ENCODE measurements at places on chromosomes 3 and 15. TPM values are rescaled to one million over a fixed set of nuclear protein-coding genes. Genes with fewer than 3 reads are reported as not detected.

DNA sequence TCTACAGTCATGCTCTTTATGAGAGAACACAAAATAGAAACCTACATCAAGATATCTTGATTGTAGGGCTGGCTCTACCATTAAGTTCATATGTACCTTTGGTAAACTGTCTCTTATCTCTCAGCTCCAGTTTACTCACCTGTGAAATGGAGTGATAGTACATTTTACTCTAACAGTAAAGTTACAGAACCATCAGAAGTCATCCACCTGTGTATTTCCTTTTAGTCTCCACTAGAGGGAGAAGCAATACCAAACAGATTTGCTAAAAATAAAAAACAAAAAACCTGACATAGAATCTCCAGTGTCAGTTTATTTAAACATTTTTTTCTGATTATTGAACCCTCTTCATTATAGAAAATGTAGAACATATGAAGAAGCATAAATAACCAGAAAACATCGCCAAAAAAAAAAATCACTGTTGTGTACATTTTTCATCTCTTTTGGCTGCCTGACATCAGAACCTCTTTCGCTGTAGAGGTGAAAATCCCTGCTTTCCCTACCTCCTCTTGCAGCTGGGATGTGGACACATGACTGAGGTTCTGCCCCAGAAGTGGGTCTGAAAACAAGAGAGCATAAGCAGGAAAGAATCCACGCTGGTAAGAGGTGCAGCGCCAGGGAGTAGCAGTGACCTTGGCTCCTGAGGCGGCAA, 48.7 kb upstream of the WDR72 start:
- DNase-seq, result peak; percentile 27

- no peak for DNase-seq
These were observed 186.9 kb downstream of the PCCB start for GRCh38 chr3:136437043-136437442.

DNA sequence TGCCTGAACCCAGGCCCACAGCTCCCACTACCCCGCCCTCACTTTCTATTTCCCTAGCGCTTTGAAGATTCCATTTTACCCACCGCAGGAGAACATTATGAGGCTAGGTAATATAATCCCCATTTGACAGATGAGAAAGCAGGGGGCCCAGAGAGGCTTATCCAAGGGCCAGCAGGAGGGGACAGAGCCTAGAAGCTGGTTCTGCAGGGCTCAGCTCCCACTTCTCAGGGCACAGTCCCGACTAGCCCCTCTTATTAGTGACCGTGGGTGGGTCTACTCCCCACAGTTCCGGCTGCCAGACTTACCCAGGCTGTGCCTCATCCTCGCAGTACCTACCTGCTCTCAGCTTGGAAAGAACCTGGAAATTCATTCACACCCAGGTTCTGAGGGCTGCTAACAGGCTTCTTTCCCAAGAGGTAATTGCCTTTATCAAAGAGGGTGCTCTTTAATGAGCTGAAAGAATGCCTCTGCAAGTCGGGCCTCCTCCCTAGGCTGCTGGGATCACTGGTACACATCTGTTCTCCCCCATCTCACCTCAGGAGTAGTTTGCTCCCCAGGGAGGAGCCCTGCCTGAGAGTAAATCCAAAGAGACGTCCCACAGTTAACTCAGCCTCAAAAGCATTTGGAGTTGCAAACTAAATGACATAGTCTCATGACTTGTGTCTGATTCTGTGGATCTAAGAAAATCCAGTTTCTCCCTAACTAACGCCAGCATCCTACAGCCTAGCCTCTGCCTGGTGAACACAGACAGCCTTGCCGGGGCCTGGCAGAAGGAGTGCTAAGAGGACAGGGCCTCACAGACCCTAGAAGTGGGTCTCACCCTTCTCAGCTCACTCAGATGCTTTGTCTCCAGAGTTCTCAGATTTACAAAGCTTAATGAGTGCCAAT, 125.0 kb downstream of the CHSY1 start:
- DNase-seq, result no peak

The FSTL1 gene
- total RNA-seq, result 799 TPM

DNA sequence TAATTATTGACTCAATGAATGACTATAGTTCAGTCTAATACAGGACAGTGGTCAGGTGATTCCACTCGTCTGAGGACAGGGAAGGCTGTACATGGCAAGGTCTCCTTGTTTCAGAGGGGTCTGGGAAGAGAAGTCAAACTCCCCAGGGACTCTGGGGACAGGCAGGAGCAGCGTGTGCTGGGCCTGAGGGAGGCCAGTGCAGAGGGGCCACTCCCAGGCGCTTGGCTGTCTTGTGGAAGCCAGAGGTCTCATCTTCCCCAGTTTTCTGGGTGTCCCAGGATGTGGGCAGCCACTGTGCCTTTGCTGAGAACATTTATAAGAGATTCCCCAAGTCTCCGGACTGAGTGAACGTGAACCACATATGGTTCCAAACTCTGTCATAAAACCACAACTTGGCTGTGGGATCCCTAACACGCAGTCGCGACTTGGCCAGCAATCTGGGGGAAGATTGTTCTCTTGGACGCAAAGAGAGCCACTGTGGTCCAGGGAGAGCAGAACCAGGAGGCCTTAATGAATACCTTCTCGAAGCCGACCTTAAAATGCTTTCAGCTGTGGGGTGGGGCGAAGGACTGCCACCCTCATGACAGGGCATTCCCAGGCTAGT, 30.4 kb downstream of the BHLHE40 start:
- DNase-seq, result peak; percentile 35

- no peak for DNase-seq
These were observed 188.1 kb upstream of the SEMA6D start for GRCh38 chr15:47529241-47529640.

DNA sequence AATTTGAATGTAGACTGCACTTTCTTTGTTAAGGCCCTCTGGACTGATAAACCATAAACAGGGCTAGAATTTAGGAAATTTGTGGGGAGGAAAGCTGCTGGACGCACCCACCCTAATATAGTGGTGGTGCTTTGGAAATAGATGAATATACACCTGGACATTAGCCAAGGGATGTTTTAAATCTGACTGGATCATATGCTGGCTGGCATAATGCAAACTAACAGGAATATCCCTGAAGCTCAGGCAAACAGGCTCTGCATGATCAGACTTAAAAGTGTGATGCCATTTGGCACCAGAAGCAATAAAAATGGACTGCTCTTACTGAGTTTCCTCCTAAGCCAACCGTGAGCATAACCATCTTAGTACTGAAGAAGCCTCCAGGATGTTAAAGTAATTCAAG, 465.8 kb upstream of the ROBO1 start:
- DNase-seq, result no peak

GRCh38 chr15:74188216-74188615, 14.4 kb downstream of the STRA6 start:
- DNase-seq, result no peak

- no peak for DNase-seq
These were observed 71.3 kb upstream of the SLCO3A1 start for GRCh38 chr15:91782221-91782620.

DNA sequence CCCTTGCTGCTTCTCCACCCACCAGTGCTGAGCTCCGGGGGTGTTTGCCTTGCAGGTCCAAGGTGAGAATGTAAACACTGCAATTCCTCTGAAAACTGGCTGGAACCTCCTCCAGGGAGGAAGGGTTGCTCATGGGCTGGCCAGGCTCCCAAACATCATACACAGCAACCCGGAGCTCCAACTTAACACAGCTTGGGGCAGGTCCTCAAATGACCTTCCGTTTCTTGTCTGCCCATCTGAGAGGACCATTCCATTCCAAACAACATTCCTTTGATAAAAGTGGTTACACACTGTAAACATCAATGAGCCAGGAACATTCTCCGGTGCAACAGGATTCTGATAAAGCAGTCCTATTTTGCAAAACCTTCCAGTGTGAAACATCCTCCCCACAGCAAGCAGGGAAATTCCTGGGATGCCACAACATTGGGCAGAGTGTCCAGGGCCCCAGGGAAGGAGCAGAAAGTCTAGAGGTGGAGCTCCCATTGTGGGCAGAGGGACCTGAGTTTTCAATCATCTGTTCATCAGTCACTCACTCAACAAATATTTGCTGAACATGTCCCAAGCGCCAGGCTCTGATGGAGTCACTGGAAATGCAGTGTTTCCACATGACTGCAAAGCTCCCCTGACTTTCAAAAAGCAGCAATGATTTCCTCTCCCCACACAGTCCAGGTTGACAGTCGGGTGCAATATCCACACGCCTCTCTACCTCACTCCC, 7.3 kb upstream of the HEG1 start:
- no peak for DNase-seq

GRCh38 chr3:31132132-31132769, 237.8 kb upstream of the GADL1 start:
- DNase-seq, result peak; percentile 28

GRCh38 chr3:14343338-14344112, 58.9 kb upstream of the SLC6A6 start:
- no peak for DNase-seq

DNA sequence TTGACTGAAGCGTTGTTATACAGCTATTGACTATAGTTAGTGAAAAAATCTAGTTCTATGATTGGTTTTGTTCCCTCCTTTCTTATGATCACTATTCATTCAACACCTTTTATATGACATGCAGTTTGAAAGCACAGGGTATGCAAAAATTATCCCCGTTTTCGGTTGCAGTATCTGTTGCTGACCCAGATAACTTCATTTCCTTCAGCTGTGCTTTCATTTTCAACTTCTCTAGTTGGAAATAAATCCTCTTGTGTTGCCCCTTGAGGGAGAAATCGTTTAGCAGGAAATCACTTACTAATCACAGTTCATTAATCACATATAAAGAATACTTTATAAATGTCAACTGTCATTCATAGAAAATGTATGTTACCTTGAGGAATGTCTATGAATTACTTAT, 55.1 kb downstream of the MBNL1 start:
- DNase-seq, result no peak

The IL5RA gene
- total RNA-seq, result 0.31 TPM

DNA sequence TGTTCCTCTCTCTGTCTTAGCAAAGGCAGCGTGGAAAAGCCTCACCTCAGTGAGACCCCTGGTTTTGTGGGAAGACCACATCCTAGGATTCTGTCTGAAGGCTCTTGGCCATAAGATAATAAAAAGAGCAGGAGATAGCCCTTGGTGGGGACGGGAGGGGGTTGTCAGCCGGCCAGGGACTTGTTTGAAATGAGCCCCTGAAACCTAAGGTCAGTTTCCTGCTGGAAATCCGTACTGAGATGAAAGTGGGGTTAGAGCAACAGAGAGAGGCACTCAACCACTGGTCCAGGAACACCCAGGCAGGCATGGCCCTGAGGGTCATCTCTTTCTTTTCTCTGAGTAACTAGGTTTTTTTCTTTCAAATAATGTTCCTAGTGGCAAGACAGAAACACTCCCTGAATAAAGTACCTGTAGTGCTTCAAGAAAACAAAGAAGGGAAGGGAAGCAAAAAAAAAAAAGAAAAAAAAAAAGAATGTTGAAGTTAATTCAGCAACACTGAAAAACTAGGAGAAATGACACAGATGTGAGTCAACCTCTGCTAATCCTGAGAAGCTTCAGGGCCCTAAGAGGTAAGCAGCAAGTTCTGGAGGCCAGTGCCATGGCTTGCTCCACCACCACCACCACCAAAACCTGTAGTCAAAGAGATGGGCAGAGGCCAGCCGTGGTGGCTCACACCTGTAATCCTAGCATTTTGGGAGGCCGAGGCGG, 3.2 kb downstream of the ITGB5 start:
- DNase-seq, result no peak

GRCh38 chr3:53612508-53612907, 118.1 kb downstream of the CACNA1D start:
- no peak for DNase-seq

The HCLS1 gene
- total RNA-seq, result 6.9 TPM

GRCh38 chr15:93203036-93203435, 114.0 kb upstream of the RGMA start:
- no peak for DNase-seq

DNA sequence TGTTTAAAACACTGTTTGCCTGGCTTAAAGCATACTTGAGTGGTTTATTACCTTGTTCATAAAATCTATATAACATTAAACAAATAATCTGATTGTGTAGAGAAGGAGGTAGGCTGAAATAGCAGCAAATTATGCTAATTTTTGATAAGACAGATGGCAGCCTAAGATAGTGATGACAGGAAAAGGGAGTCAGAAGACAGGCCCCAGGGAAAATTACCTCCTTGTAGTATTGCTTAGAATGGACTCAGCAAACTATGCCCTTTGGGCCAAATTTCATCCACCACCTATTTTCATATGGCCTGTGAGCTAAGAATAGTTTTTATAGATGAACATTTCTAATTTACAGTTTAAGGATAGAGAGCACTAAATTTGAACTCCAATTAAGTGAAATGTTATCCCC, 37.8 kb downstream of the CHD2 start:
- no peak for DNase-seq

The CTXN2 gene
- total RNA-seq, result not detected

DNA sequence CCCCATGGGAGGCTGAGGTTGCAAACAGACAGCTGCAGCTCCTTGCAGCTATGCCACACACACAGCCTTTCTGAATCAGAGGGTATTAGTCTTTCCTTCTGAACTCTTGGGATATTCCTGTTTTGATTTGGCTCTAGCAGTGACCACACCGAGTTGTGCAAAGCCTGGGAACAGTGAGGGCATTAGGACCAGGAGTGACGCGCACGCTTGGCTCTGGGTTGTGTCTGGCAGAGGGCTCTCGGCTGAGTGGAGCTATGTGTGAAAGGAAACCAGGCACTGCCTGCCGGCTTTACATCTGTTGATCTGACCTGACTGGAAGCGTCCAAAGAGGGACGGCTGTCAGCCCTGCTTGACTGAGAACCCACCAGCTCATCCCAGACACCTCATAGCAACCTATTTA, at the start of gene GALNT15:
Gene GALNT15 (plus strand): TSS at position 292 of the 400 bp plus-strand sequence. CDS start 472 bp downstream, outside the sequence.
- DNase-seq, result peak; percentile 94
